NCI-H1694 (cell line): ENCODE measurements at places on chromosomes 11 and 22.
A peak's percentile ranks its signal among the peaks of the same experiment; 100 is the strongest.

GRCh38 chr11:96267496-96268032 lies 75.4 kb downstream of the MAML2 start:
- no peak for DNase-seq

DNA sequence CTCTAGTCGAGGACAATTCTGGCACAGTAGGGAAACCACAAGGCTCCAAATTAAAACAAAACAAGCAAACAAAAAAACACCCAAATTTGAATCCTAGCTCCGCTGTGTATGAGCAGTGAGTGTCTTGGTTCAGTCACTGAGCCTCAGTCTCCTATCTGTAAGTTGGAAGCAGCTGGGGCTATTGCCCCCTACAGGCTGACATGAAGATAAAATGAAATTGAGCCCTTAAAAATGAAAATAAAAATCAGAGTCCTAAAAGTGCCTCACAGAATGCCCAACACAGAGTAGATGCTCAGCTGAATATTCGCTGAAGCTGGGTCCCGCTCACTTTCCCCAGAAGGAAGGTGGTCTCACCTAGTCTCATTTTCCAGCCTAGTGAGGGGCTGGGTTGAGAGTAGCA lies 65.2 kb downstream of the PDE2A start:
- DNase-seq, result peak; percentile 25

- no peak for DNase-seq
These were observed 70.0 kb downstream of the RBX1 start for GRCh38 chr22:41021061-41021612.

DNA sequence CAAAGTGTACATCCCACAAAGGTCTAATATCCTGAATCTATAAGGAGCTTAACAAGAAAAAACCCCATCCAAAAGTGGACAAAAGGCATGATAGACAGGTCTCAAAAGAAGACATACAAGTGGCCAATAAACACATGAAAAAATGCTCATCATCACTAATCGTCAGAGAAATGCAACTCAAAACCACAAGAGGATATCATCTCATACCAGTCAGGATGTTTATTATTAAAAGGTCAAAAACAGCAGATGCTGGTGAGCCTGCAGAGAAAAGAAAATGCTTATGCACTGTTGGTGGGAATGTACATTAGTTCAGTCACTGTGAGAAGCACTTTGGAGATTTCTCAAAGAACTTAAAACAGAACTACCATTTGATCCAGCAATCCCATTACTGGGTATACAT lies 12.7 kb downstream of the LGALS12 start:
- no peak for DNase-seq

DNA sequence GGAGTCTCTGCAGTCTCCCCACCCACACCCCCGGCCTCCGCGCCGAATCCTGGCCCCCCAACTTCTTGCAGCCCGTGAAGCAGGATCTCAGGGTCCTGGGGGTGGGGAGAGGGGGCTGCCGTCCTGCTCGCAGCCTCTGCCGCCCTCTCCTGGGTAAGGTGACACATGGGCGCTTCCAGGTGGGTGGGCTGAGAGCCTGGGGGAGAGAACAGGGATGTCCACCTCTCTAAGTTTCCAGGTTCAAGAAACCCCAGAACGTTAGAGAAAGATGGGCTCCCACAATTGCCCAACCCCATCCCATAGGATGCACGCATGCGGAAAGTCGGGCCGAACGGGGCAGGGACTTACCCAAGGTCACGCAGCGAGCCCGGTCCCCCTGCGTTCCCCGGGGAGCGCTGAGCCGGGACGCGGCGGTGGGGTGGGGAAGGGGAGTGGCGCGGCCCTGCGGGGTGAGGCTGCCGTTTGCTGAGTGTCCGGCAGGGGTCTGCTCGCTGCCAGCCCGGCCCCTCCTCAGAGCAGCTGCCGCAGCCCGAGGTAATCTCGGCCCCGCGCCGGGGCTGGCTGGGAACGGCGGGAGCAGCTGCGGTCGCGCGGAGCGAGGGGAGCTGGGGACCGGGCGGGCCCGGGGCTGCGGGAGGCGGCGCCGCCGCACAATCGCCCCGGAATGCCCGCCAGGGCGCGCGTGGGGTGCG lies 705 bp upstream of the CAPN1 start:
- peak; percentile 3 for DNase-seq

- no peak for DNase-seq
These were observed 11.3 kb downstream of the EED start for GRCh38 chr11:86255896-86256295.

DNA sequence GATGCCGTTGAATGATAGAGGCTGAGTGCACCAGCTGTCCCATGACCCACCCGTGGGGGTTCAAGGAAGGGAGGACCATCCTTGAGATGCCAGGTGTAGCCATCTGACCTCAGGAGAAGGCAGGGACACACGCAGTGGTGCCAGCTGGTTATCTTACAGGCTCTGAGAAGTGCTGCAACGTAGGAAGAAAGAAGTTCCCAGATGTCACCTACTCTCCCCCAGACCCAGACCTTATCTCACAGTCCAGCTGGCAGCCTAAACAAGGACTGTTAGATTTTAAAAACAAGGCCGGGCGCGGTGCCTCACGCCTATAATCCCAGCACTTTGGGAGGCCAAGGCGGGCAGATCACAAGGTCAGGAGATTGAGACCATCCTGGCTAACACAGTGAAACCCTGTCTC lies 1307.6 kb downstream of the TBC1D22A start:
- DNase-seq, result no peak

- DNase-seq, result no peak
These were observed 22.6 kb upstream of the SERPIND1 start for GRCh38 chr22:20751185-20751851.

DNA sequence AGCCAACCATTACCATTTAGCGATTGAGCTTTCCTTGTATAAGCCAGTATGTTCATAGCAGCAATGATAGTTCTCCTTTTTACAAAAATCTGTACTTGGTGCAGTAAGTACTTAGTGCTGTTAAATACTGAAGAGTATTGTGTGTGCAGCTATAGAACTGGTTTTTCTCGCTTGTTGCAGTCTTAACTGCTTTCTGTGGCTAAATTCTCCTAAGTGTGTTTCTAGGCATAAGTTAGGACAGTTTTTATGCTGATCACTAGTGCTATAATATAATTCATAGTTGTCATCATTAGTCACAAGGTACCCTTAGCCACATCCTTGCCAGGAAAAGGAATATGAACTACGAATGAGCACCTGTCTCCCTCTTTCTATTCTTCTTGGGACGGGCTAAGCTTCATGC lies 107.7 kb downstream of the GRAMD1B start:
- no peak for DNase-seq

DNA sequence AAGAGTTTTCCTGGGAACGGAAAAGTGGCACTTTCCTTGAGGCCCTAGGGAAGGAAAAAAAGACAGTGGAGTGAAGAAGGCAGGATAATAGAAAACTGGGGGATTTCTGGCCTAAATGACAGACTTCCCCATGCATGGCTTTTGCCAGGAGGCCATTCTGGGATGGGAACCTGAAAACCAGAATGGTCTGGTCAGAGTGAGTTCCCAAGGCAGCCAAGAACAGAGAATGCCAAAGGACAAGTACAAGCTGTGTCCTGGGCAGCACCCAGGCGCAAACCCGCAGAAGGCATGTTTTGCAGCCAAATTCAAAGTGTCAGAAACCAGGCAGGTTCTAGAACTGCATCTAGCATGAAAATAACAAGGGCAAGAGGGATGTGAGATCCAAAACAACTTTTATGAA lies 162.4 kb downstream of the SPON1 start:
- DNase-seq, result no peak

DNA sequence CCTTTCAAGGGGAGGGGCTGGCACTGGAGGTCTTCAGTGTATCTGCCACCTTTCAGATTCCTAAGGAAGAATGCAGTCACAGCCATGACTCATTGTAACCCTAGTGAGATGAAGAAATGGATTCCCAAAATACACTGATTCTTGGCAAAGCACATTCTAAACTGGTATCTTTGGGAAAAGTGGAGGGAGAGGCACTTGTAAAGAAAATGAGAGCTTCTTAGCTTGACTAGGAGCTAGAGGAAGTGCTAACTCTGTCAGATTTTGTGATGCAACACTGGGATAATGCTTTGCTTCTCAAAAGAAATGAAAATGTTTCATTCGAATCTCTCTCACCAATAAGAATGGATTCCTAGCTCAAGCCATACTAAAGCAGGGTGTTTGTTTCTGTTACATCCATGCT lies 14.3 kb downstream of the NRIP3 start:
- DNase-seq, result no peak

GRCh38 chr22:37213941-37214730 lies 1.9 kb upstream of the SSTR3 start:
- DNase-seq, result no peak

DNA sequence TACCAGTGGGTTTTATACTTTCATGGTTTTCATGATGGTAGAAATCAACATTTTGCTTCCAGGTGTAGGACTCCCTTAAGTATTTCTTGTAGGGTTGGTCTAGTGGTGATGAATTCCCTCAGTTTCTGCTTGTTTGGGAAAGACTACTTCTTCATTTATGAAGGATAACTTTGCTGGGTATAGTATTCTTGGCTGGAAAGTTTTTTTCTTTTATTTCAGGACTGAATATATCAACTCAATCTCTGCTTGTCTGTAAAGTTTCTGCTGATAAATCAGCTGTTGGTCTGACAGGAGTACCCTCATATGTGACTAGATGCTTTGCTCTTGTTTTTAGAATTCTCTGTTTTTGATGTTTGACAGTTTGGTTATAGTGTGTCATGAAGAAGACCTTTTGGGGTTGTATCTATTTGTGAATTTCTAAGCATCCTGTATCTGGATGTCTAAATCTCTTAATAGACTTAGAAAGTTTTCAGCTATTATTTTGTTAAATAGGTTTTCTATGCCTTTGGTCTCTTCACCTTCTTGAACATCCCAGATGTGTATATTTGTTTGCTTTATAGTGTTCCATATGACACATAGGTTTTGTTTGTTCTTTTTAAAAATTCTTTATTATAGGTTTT lies 95.9 kb downstream of the ENTHD1 start:
- no peak for DNase-seq

GRCh38 chr11:2930704-2931419 lies 1.6 kb upstream of the PHLDA2 start:
- DNase-seq, result no peak
